ENCODE measurements at places on chromosomes 7 and 10.

DNA sequence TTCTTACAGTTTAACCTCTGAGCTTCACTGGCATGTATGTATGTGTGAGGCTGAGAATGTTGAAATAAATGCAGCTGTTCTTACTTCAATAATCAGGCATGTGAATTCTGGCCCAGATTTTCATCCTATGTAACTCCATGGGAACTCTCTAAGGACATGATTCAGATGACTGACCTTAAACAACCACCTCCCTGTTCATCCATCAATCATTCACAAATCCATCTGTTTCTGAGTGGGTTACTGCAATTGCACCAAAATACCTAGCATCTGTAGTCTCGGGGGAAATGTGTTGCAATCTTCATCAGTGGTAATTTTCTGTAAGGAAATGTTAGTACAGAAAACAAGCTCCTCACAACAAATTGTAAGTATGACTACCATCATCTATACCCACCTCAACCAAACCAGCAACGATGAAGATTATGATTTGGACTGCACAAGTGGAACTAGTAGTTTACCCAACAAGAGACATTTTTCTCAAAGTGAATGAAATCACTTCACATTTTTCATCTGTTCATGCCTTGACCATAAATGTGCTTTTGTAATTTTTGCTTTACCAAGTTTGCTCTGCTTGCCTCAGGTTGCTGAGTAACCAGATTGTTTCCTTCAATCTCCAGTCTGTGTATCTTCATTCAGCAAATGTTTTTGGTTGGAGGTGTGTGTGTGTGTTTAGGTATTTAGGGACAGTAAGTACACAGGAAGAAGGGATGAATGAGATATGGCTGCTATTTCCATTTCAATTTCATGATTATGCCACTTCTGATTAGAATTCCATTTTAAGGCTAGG, 65.7 kb upstream of the FZD8 start:
- DNase-seq: no peak

- DNase-seq: no peak
Observed at GRCh38 chr7:45446195-45446944, 127.8 kb upstream of the ADCY1 start.

DNA sequence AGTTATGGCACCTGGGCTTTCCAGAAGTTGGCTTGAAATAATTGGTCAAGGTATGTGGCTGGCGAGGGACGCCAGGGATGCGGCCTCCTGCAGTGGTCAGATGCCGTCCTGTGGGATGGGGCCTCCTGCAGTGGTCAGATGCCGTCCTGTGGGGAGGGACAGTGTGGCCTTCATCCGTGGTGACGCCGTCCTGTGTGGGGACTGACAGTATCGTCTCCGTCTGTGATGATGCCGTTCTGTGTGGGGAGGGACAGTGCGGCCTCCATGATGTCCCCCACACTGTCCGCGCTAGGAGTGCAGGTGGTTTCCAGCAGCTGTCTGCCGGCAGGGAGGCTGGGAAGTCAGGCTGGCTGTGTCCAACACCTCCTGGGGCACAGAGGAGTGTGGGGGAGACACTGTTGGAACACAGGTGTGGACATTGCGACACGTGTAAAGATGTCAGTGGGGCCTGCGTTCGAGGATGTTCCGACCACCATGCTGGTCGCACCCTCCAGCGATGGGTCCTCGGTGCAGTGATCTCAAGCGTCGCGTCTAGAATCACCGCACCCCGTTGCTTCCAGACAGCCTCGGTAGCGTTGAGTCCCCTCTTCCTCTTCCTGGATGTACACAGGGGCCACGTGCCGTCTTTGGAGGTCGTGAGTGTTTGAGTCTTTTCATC, 52.6 kb downstream of the INPP5A start:
- no peak for DNase-seq

GRCh38 chr10:31678575-31679516, 249.8 kb downstream of the ARHGAP12 start:
- no peak for DNase-seq

DNA sequence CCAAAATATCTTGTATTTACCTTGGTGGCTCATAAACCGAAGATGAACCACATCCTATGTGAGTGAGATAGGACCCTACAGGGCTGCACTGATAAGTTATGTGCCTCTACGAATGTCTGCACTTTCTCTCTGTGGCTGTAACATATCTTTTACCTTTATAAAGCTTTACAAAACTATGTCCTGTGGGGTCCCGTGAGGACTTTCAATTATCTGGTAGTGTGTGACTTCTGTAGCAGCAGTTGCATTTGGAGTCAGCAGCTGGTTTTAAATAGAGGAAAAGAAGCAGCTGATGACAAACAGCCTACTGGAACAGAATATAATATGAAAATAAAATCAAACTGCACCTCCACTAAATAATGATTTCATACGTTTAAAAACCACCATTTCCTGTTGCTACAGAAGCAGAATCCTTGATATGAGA, 222.4 kb upstream of the GNAI1 start:
- DNase-seq: no peak

DNA sequence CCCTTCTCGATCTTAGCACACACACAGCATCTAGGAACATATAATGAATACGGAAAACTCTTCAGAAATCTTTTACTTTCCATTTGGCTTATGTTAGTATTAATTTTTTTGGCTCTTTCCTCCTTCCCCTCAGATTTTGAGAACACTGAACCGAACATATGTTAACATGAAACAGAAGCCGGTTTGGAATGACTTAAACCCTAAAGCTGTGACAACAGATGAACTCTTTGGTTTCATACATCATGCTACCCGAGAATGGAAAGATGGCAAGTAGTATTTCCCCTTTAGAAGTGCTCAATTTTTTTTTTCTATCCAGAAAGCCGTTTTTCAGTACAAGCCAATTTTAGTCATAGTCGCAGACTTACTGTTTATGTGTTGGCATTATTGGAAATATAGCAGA, 164.7 kb downstream of the DNAH11 start:
- no peak for DNase-seq

GRCh38 chr10:62653254-62653653, 151.3 kb upstream of the ADO start:
- DNase-seq: no peak

- no peak for DNase-seq
Observed at GRCh38 chr10:125231813-125232475, 71.6 kb upstream of the CTBP2 start.

- DNase-seq: no peak
Observed at GRCh38 chr7:111232249-111233084, 141.5 kb downstream of the LRRN3 start.
